ENCODE measurements at places on chromosomes 7 and 10.

DNA sequence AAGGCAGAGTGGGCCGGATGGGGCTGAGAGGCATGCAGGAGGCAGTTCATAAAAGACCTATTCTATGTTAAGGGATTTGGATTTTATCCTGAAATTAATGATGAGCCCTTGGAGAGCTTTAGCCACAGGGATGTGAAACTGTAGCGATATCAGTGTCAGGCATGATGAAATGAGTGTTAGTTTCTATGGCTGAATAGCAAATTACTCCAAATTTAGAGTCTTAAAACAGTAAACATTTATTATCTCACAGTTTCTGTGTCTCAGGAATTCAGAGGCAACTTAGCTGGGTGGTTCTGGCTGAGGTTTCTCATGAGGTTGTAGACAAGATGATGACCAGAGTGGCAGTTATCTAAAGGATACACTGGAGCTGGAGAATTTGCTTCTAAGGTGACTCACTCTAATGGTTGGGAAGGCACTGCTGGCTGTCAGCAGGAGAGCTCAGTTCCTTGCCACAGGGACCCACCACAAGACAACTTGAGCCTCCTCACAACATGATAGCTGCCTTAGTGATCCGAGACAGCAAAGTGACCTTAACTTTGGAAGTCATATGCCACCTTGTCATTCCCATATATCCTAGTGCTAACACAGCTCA, 36.7 kb upstream of the SFTPD start:
- no peak for DNase-seq

- DNase-seq, result no peak
These were observed 127.9 kb upstream of the SEM1 start for GRCh38 chr7:96837593-96837992.

GRCh38 chr10:96636551-96636950, 49.7 kb upstream of the TM9SF3 start:
- DNase-seq, result no peak

DNA sequence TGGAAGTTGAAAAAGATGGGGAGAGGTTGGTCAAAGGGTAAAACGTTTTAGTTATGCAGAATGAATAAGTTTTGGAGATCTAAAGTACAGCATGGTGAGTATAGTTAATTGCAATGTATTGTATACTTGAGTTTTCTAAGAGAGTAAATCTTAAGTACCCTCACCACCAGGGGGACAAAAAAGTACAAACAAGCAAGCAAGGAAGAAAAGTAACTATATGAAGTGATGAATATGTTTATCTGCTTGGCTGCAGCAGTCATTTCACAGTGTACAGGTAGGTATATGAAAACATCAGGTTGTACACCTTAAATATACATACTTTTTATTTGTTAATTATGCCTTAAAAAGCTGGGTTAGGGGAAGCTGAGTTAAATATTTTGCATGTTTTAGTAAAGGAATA, 157.3 kb downstream of the PCLO start:
- DNase-seq, result no peak

DNA sequence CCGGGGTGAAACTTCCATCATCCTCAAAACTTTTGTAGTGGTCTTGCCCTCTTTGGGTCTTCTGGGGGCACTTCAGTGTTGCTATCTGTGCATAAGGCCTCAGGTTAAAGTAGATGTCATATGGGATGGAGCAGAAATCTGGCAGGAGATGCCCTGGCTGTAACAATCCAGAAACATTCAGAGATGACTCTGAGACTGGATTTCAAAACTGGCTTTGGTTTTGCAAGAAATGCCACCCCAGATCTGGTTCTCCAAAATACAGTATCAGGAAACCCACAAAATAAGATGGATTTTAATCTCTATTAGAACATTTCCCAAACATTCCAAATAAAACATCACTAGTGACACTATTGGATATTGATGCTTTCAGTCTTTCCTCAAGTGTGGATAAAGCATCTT, 191.5 kb downstream of the REEP3 start:
- no peak for DNase-seq

DNA sequence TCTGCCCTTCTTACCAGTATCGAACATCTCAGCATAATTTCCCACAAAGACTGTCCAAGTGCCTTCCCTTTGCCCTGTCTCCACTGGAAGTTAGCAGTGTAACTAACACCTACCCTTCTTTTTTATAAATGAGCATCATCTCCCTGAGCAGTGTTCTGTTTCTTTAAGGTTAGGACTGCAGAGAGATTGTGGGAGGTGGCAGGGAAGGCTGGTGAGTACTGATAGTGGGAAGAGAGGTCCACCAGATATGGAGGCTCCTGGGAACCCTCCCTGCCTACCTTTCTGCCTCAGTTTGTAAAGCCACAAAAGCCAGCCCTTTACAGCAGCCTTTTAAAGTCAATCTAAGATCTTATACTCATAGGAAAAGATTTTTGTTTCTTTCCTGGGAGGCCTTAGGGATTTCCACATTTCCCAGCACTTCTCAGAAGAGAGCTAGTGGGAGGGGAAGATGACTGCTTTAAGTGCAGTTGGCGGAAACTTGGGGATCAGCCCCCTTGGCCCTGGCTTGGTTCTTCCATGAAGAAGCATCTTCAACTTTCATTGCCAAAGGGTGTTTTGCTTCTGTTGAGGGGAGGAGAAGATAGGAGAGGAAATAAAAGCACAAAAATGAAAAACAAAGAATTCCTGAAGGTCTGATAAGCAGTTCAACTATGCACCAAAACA, 36.6 kb upstream of the CALD1 start:
- DNase-seq, result no peak

DNA sequence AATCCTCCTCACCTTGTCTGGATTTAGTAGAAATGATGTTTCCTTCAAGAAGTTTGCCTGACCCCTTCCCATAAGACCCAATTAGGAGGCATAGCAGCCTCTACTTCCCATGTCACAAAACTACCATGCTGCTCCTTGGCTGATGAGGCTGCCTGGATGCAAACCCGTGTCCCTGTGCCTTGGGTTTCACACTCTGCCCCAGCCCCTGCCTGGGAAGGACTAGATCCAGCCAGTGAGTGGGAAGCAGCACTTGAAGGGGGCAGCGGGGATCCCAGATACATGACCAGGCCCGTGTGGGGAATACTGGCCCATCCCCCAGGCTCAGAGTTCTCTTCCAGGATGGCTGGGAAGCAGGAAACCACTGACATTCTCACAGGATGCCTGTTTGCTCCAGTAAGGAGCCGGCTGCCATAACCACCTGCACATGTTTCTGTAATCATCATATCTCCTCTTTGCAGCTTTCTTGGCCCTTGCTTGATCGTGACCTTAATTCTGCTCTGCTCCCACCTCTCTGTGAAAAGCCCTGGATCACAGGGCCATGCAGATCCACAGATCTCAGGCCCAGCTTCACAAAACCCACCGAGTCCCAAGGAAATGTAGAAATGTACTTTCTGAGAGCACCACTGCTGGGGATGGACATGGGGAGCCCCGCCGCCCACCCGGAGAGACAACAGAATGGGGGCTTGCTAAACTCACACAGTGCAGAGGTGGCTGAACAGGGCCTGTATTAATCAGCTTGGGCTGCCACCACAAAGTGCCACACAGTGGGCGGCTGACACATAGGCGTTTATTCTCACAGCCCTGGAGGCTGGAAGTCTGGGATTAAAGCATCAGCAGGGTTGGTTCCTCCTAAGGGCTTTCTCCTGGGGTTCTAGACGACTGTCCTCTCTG, 287.8 kb upstream of the IGFBP3 start:
- DNase-seq, result no peak

- DNase-seq, result peak; percentile 20
These were observed 39.7 kb downstream of the TES start for GRCh38 chr7:116249969-116250553.

DNA sequence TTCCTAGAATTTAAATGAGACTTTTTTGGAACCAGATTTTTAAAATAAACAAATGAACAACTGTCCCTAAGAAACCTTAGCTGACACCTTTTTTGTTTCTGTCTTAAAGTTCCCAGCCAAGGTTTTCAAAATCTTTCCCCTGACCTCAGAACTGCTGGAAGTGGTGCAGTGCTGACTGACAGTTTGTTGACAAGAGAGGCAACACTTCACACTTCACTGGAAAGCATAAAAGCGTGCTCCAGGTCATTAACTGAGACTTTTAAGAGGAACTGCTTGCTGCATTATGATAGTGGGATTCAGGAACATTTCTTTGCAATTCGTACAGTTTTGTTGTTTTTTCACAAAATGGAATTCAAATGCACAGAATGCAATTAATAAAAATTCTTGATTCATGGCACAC, 36.2 kb downstream of the SYPL1 start:
- DNase-seq, result no peak

DNA sequence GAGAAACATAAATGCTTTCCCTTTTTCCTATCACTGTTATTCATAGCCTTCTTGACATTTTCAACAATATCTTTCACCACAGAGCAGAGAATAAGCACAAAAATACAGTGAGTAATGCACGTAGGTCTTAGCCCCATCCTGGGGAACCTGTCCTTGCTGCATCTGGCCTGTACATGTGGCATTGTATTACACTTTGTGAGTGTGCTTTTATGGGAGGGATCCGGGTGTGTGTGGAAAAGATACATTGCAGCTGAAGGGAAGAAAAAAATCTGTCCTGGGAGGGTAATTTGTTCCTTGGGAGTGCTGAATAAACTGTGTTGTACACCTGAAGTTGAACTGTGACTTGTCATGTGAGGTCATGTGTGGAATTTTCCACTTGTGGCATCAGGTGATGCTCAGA, 422.7 kb upstream of the LRGUK start:
- no peak for DNase-seq

- peak; percentile 85 for DNase-seq
These were observed 10.3 kb downstream of the CRHR2 start for GRCh38 chr7:30671793-30672465.

GRCh38 chr7:2261611-2262010, 19.6 kb downstream of the NUDT1 start:
- no peak for DNase-seq

DNA sequence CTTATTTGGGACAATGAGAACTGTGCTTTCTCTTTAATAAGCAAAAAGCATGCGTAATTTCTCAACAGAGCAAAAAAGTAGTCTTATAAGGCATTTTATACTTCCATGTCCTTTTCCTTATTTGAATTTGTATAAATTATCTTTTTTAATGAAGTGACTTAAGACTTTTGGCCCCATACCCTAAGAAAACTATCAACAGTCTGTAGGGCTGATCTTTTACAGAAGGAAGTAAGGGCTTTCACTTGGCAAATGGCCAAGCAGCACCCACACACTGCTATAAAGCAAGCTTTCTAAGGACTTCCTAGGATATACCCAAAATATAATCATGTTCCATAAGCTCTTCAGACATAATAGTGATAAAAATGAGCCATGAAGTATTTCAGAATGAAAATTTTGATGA, 3.4 kb downstream of the CRPPA start:
- no peak for DNase-seq
